ENCODE measurements at places on chromosomes 12 and 14.

DNA sequence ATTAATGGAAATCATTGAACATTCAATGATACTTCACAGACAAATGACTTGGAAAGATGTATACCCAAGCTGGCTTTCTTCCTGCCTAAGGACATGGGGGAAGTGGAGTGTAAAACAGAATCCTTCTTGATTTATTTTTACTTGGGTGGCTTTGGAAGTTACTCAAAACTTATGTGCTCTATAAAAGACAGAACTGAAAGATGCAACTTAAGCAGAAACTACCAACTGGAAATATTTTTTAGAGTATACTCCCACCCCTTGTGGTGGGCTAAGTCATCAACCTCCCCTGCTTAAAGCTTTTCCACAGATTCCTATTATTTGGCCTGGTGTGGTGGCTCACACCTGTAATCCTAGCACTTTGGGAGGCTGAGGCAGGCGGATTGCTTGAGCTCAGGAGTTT, 126.0 kb upstream of the ATP2B1 start:
- DNase-seq, result no peak

- no peak for DNase-seq
Measured at GRCh38 chr14:99029145-99029915, 242.7 kb downstream of the BCL11B start.

GRCh38 chr14:60622210-60622916, 26.9 kb downstream of the SIX1 start:
- no peak for DNase-seq

DNA sequence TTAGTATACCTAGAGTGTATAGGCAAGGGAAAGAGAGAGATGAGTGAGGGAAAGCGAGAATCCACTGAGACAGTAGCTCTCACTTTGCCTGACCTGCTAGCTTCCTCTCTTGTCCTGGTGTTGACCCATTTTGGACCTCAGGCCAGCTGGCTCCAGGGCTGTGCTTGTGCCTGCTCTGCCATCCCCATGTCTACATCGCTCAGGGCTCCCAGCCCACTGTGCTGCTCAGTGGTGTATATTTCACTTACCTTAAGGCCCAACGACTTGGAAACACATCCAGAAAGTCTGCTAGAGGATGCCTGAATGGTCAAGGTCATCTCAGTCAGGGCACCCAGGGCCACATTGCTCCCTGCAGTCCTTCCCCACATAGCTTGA, 964 bp upstream of the SERPINA4 start:
- DNase-seq, result no peak
